Esophagus squamous epithelium (tissue), 5 donors: ENCODE measurements at places on chromosomes 7 and 10. TPM values are rescaled to one million over a fixed set of nuclear protein-coding genes. Genes with fewer than 3 reads are reported as not detected.

DNA sequence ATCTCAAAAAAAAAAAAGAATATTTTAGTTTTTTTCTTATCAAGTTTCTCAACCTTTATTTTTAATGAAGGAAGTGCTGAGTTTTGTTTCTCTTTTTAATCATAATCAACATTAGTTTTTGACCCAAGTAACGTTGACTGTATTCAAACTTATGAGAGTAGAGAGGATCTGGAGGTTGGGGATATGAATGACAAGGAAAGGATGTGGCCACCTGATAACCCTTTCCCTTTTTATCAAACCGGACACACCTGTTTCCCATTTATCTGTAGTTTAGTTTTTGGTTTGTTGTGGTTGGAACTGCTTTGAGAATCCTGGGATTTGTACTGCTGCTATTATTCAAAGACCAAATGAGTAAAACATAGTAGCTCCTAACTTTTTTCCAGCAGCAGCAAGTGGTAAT, 38.6 kb downstream of the HACD1 start:
- H3K4me3 ChIP-seq = no peak overlapping the region
- DNase-seq = no peak
- H3K36me3 ChIP-seq = no peaks in the 10 kb centered on the region
- H3K4me1 ChIP-seq = no peaks in the 10 kb centered on the region

- no peaks in the 10 kb centered on the region for H3K36me3 ChIP-seq
- DNase-seq = no peak
- H3K27ac ChIP-seq = no peak overlapping the region
- H3K4me3 ChIP-seq = no peak overlapping the region
Observed at GRCh38 chr10:132237871-132238270, 51.1 kb downstream of the DPYSL4 start.

GRCh38 chr10:90784771-90785170, 73.1 kb downstream of the HTR7 start:
- no peak overlapping the region for H3K4me3 ChIP-seq
- no peaks in the 10 kb centered on the region for H3K27me3 ChIP-seq
- H3K4me1 ChIP-seq = no peaks in the 10 kb centered on the region
- H3K36me3 ChIP-seq = no peaks in the 10 kb centered on the region

- H3K4me3 ChIP-seq = no peak overlapping the region
- no peaks in the 10 kb centered on the region for H3K36me3 ChIP-seq
- peaks cover 10% of the 10 kb centered on the region for H3K4me1 ChIP-seq
- H3K27ac ChIP-seq = no peak overlapping the region
Observed at GRCh38 chr7:28016297-28016696, 164.3 kb downstream of the JAZF1 start.

DNA sequence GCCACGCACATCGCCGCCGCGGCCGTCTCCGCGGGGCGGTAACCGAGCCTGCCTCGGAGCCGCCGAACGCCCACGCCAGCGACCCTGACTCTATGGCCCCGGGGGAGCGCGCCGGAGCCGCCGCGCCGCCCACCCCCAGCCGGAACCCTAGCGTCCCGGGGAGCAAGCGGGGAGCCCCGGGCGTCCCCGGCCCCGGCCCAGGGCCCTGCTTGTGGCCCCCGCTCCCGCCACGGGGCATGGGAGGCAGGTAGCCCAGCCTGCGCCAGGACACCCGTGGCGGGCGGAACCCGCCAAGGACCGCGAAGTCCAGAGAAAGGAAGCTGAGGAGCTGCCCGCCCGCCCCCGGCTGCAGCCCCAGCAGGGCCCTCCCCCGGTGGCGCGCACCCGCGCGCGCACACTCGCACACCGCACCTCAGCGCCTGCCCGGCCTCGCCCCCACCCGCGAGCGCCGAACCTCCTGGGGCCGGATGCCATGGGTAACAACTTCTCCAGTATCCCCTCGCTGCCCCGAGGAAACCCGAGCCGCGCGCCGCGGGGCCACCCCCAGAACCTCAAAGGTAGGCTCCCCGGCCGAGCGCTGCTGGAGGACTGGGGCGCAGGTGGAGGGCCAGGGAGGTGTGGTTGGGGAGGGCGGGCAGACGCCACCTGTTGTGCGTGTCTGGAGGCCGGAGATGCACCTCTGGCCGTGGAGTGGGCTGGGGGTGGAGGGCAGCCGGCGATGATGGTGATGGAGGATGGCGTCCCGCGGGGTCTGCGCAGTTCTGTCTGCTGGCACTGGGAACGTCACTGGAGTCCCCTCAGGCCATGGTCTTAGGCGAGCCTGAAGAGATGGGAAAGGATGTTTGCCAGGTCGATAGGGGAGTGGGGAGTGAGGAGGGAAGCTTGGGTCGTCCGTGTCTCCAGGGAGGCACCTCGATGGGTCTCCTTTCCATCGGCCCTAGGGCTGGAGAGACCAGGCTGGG, 692 bp downstream of the NEURL1 start:
- H3K27ac ChIP-seq = no peak overlapping the region
- peak overlapping the region; percentile 79 for H3K4me3 ChIP-seq
- DNase-seq = no peak
- peaks cover 28% of the 10 kb centered on the region for H3K4me1 ChIP-seq

DNA sequence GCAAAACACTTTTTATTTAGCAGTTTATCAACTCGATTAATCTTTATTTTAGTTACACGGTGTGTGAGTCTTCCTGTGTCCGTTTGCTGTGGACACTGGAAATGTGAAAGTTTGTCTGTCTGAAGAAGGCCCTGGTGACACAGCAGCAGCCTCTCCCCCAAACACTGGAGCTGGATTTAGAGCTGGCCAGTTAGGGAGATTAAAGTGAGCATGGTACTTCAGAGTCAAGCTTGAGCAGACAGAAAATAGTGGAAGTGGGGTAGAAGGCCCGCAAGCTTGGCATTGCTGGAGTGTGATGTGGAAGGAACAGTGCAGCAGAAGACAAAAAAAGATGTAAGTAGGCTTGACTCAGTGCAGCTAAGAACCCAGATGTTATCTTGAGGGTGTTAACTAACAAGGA, 85.9 kb downstream of the POM121L12 start:
- H3K27ac ChIP-seq = no peak overlapping the region
- H3K36me3 ChIP-seq = no peaks in the 10 kb centered on the region

DNA sequence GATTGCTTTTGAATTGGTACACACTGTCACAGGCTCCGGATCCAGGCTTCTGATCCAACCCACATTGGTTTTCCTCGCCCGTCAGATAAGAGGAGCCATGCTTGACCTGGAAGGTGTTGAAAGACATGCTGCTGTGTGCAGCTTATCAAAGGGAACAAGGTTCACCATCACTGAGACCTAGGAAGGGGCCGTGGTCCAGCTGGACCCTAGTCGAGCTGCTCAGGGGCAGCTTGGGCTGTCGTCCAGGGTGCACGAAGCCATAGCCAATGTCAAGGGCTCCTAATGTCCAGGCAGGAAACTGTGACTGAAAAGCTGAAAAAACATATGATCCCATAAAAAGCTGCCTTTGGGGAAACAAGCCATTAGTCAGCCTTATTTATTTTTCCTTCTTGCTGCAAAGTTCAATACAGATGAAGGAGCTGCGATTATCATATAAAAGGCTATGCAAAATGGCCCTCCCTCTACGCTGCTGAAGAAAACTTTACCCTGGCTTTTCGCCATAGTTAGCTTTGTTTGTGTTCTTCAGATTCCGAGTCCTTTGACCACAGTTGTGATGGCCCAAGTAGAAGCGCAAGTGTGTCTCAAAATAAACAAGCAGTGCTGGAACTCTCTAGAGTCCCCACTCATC, 118.0 kb downstream of the CREB5 start:
- H3K36me3 ChIP-seq = no peaks in the 10 kb centered on the region
- H3K4me3 ChIP-seq = no peak overlapping the region
- peaks cover 5% of the 10 kb centered on the region for H3K4me1 ChIP-seq
- H3K27me3 ChIP-seq = no peaks in the 10 kb centered on the region
- no peak for DNase-seq
- H3K27ac ChIP-seq = no peak overlapping the region

DNA sequence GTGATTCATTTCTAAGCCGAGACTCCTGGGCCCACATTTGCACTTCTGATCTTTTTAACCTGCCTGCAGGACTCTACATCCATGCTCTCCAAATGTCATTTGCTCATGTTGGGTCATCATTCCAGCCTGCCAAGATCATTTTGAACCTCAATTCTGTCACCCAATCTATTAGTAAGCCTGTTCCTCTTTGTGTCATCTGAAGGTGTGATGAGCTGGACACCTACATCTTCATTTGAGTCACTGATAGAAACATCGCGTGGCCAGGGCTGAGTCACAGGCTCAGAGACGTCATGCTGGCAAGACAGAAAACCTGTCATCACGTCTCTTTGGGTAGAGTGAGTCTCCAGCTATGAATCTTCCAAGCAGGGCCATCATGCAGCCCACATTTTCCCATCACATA, 65.3 kb upstream of the SLF2 start:
- H3K4me1 ChIP-seq = no peaks in the 10 kb centered on the region
- H3K27me3 ChIP-seq = no peaks in the 10 kb centered on the region
- no peak overlapping the region for H3K27ac ChIP-seq
- H3K36me3 ChIP-seq = no peaks in the 10 kb centered on the region
- DNase-seq = no peak

GRCh38 chr10:95287281-95287680, 3.5 kb downstream of the PDLIM1 start:
- H3K4me3 ChIP-seq = peak overlapping the region; percentile 77
- DNase-seq = no peak
- peaks cover 86% of the 10 kb centered on the region for H3K4me1 ChIP-seq
- peaks cover 9% of the 10 kb centered on the region for H3K27me3 ChIP-seq
- H3K27ac ChIP-seq = peak overlapping the region; percentile 93

- H3K4me3 ChIP-seq = no peak overlapping the region
- H3K36me3 ChIP-seq = no peaks in the 10 kb centered on the region
- no peak for DNase-seq
- H3K27me3 ChIP-seq = no peaks in the 10 kb centered on the region
- no peaks in the 10 kb centered on the region for H3K4me1 ChIP-seq
Observed at GRCh38 chr10:91061608-91062007, 140.7 kb upstream of the ANKRD1 start.

- H3K4me1 ChIP-seq = no peaks in the 10 kb centered on the region
- DNase-seq = no peak
- H3K4me3 ChIP-seq = no peak overlapping the region
- no peak overlapping the region for H3K27ac ChIP-seq
- H3K27me3 ChIP-seq = no peaks in the 10 kb centered on the region
Observed at GRCh38 chr10:109324721-109325120, 598.6 kb downstream of the XPNPEP1 start.

PTPN20 gene
- total RNA-seq = 1.8 TPM

JAZF1 gene
- total RNA-seq = 8.6 TPM
